ENCODE measurements at places on chromosomes 12 and 14.

GRCh38 chr12:41724216-41724615 is 420.5 kb downstream of the GXYLT1 start:
- DNase-seq: no peak

- DNase-seq: no peak
Measured at GRCh38 chr12:3950714-3951320, 77.6 kb upstream of the PARP11 start.

GRCh38 chr12:15015121-15015520 is 42.3 kb downstream of the PDE6H start:
- DNase-seq: no peak

DNA sequence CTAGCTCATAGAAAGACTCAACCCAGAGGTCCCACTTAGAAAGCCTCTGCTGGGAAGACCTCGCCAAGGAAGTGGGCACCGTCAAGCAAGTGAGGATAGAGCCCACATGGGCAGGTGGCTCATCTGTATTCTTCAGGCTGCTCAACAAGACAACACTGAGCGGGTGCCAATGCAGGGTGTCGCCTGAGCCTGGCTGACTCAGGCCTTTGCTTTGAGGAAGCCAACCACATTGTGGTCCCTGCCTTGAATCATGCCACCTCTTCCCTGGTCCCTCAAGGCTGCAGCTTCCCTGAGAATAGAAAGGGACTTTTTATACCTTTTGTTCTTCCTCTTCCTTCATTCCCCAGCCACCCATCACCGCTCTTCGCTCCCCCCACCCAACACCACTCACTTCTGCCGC is 2.1 kb upstream of the RNASE13 start:
- DNase-seq: no peak

GRCh38 chr12:25017336-25017735 is 68.4 kb upstream of the BCAT1 start:
- no peak for DNase-seq

GRCh38 chr12:13206560-13206897 is 10.0 kb downstream of the EMP1 start:
- DNase-seq: no peak

- peak; percentile 52 for DNase-seq
Measured at GRCh38 chr12:15469356-15469755, 147.0 kb downstream of the PTPRO start.

DNA sequence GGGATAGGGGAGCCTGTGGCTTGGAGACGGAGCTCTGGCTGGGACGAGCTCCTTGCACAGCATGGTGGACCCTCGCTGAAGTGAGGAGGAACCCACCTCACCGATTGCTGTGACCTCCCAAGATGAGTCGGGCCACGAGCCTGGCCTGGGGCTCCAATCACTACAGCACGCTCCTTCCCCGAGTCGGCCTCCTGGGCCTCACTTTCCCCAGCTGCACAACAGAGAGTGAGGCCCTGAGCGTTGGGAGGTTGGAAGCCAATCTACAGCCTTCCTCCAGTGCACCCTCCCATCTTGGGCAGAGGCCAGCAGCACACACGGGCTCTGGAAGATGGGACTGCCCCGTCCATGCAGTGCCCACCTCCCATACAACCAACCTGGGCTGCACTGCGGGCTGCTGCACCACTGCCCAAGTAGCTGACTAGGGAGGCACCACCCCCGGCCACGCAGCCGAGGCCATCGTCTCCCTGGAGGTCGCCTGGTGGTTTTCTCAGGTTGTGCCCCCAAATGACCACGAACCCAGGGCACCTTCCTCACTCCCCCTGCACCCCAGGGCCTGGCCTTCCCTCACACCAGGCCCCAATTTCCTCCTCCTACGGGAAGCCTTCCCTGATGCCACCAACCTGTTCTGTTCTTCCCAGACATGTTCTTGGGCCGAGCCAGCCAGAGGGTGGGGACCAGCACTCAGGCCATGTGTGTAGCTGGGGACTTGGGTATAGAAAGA is 152.3 kb upstream of the C14orf180 start:
- DNase-seq: no peak

DNA sequence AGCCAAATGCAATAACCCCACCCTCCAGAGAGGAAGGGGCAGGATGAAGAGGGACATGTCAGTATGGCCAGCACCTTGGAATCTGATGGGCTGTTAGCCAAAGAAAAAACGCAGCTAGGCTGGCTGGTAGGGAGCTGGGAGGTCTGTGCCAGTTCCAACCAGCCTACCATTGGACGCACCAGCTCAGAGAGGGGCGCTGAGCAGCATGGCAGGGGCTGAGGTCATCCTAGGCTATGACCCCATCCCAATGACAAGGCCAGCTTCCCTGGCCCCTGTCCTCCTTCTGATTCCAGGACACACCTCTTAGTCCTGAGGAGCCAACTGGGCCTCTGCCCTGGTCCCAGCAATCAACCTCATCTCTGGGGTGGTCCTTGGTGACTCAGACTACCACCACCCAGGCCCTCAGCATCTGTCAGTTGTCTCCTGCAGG is 12.2 kb downstream of the ACTN1 start:
- DNase-seq: no peak

DNA sequence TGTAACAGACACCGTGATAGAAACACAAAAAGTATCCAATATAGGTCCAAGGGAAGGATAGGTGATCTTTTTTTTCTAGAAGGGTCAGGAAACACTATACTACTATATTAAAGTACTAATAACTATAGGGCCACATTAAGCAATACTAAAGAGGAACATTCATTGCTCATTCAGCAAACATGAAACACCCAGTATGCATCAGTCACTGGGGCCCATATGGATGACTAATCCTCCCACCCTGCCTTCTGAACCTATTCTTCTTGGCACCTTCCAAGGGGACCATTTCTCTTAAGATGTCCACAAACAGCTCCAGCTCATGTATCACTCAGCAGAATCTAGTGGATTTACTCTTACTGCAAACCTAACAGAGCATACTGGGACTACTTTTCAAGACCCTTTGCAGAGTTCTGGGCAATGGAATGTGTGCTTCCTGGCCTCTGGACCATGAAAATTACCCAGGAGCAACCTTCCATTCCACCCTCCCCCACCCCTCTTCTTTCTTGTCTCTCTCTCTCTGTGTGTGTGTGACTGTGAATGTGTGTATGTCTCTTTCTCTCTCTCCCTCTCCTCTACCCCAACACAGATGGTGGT is 187.9 kb downstream of the EPS8 start:
- DNase-seq: no peak

- no peak for DNase-seq
Measured at GRCh38 chr12:16560273-16560672, 45.7 kb downstream of the LMO3 start.

GRCh38 chr14:35897616-35898111 is 71.5 kb downstream of the BRMS1L start:
- DNase-seq: no peak

DNA sequence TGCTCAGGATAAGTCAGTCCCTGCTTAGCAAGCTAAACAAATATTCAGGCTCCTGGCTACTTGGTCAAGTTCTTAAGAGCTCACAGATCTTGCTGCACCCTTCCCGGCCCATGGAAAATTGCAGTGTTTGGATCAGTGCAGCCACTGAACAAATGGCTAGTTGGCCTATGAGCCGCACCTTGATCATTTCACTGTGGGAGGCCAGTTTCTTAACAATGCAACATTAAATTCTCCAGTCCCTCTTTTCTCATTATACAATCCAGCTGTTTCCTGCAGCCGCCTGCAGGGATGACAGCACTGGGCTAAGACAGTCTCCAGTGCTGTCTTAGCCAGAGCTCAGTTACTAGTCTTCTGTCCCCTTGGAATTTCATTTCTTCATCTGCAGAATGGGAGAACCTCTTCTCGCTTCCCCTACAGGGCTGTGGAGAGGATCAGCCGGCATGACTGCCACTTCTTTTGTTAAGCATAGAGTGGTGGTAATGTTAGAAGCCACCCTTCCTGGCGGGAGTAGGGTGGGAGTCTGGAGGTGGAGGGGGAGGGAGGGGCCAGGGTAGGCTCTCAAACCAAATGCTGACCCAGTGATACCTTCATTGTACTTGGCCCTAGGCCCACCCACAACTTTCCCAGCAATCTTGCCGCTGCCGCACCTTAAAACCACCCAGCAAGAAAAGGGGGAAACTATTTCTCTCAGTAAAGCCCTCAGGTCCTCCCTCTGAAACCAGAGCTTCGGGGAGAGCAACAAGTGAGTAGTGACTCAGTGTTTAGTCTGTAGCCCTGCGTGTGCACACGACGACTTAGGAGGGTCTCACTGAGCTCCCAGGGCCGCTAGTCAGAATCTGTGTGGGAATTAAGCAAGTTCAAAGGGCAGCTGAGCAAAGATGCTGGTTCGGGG is 145.7 kb downstream of the NUAK1 start:
- no peak for DNase-seq

- no peak for DNase-seq
Measured at GRCh38 chr12:127144770-127145169, 1122.2 kb upstream of the TMEM132C start.

DNA sequence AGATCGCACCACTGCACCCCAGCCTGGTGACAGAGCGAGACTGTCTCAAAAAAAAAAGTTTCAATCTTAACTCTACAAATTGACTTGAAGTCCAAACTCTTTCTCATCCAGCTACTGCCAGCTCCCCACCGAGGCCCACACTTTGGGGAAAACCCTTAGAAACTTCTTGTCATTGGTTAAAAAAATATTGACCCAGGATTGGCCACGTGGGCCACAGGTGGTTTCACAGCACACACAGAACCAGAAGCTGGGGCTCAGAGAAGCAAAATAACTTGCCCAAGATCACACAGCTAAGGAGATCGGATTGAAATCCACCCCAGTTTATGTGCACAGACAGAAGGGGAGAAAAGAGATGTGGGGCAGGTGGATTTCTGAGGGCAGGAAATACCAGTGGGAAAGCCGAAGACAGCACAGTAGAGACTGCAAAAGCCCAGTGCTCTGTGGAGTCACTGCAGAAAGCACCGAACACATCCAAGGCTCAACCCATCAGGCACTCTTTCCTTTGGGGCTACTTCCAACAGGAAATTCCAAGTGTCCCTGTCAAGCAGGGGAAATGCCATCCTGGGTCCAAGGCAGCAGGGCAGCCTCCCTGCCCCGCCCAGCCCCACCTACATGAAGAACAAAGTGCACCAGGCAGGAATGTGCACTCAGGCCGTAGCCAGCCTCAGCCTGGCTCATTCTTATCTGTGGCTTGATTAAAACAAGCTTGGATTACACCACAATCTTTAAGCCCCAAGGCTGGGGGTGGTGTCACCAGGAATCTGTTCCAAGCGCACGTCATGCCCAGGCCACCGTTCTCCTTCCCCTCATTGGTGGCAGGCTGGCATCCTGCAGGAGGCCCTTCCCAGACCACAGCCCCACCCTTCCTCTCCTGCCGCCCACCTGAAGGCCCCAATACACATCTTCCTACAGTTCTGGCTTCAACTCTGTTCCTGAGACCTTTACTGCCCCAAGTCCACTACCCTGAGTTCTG is 72.5 kb downstream of the ITPK1 start:
- no peak for DNase-seq

DNA sequence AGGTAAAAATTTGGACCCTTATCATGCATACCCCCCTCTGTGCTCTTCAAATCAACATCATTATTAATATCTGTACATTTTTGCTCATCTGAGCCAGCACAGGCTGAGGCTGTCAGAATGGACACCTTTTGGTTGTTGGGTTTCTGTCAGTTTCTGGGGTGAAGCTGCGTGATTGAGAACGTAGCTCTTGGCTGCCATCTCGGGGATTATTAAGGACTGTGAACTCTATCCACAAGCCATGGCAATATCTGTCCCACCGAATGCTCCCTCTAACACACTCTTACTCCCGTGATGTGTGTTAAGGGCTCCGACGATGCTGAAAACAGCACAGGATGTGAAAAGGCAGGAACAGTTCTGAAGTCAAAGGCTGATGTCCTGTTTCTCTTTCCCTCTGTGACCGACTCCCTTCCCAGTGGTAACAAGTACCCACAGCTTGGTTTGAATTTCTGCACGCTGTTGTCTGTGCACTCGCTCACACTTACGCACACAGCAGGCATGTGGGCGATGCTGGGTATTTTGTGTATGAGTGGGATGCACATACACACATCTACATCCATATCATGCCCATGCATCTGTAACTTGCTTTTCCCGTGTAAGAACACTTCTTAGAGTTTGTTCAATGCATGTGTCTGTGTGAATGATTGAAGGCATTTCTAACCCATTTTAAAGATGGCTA is 405.6 kb downstream of the TMEM121 start:
- no peak for DNase-seq

DNA sequence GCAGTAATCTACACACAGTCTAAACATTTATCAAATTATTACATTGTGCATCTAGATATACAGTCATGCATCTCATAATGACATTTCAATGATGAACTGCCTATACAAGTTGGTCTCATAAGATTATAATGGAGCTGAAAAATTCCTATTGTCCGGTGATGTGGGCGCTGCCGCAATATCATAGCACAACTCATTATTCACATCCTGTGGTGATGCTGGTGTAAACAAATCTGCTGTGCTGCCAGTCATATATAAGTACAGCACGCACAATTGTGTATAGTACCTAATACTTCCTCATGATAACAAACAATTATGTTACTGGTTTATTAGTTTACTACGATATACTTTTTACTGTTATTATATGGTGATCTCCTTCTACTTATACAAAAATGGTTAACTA is 768.8 kb upstream of the NOVA1 start:
- DNase-seq: no peak

GRCh38 chr12:57299514-57300016 is 48.6 kb upstream of the STAC3 start:
- DNase-seq: no peak

- no peak for DNase-seq
Measured at GRCh38 chr12:1391722-1392121, 202.7 kb downstream of the FBXL14 start.

GRCh38 chr12:38880288-38880687 is 25.1 kb downstream of the CPNE8 start:
- no peak for DNase-seq

DNA sequence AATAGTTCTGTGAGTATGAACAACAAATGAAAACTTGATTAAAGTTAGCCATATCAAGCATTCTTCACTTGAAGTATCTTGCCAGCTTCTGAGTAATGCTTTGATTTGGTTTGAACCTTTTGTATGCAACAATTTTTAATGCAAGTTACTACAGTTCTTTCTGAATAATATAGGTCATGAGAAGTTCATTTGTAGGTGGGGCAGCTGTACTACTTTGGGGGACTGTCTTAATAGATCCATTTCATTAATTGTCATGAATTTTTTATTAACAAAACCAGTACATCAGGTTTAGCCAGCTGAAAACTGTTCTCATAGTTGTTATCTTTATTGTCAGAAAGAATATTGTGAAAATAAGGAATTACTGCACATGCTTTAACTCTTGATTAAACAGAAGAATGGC is 142.7 kb downstream of the FOXA1 start:
- DNase-seq: no peak

DNA sequence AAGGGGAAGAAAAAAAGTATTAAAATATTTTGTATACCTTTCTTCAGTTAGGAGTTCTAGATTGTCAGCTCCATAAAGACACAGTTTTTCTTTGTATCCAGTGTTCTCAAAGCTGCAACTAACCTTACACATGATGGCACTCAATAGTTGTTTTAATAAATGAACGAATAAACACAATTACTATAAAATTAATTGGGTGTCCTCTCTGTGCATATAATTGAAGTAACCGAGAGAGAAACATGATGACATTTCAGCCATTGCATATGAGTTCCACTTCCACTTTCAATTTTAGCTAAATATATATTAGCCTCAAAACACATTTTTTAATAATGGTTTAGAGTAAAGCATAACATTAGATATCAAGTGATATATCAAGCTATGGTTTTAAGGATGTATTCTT is 671.2 kb downstream of the LRFN5 start:
- DNase-seq: no peak
